Trophoblast cell (in vitro differentiated cells and primary cell): ENCODE measurements at places on chromosomes 13 and 19.

- no peak overlapping the region for H3K4me3 ChIP-seq
- H3K27ac ChIP-seq, result no peak overlapping the region
- H3K36me3 ChIP-seq, result peaks cover 94% of the 10 kb centered on the region
- no peak for DNase-seq
- H3K27me3 ChIP-seq, result no peaks in the 10 kb centered on the region
Observed at GRCh38 chr19:10686661-10687517, 14.3 kb upstream of the QTRT1 start.

GRCh38 chr19:21603431-21604231, 98.2 kb downstream of the ZNF429 start:
- H3K4me3 ChIP-seq, result no peak overlapping the region
- no peaks in the 10 kb centered on the region for H3K27me3 ChIP-seq
- H3K4me1 ChIP-seq, result peaks cover 12% of the 10 kb centered on the region
- H3K27ac ChIP-seq, result peak overlapping the region; percentile 87

- H3K27me3 ChIP-seq, result no peaks in the 10 kb centered on the region
- DNase-seq, result no peak
- no peak overlapping the region for H3K4me3 ChIP-seq
- no peaks in the 10 kb centered on the region for H3K36me3 ChIP-seq
Observed at GRCh38 chr13:47256618-47257017, 359.8 kb upstream of the HTR2A start.

DNA sequence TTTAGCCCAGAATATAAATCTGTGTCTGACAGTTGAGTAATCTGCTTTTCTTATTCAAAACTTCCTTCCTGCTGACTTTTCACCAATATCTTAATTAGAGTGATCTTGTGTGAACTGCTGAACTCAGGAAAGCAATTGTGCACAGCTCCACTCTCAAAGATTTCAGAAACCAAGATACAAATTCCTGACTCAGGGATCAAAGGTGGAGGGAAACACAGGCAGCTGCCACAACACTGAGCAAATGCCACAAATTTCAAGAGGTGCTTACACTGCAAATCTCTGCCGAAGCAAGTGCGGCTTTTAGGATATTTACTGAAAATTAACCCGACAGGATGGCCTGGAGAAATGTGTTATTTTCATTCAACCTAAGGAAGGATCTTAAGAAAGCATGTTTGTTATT, 111.4 kb downstream of the STOML3 start:
- H3K36me3 ChIP-seq, result peaks cover 37% of the 10 kb centered on the region
- DNase-seq, result no peak
- H3K27ac ChIP-seq, result no peak overlapping the region
- H3K4me1 ChIP-seq, result no peaks in the 10 kb centered on the region
- no peak overlapping the region for H3K4me3 ChIP-seq

- DNase-seq, result peak; percentile 81
- H3K4me3 ChIP-seq, result no peak overlapping the region
- H3K36me3 ChIP-seq, result no peaks in the 10 kb centered on the region
- H3K27ac ChIP-seq, result no peak overlapping the region
- H3K27me3 ChIP-seq, result no peaks in the 10 kb centered on the region
- peaks cover 2% of the 10 kb centered on the region for H3K4me1 ChIP-seq
Observed at GRCh38 chr13:28538932-28539331, 44.0 kb upstream of the FLT1 start.

- H3K4me3 ChIP-seq, result no peak overlapping the region
- H3K27me3 ChIP-seq, result no peaks in the 10 kb centered on the region
- no peak overlapping the region for H3K27ac ChIP-seq
- no peaks in the 10 kb centered on the region for H3K4me1 ChIP-seq
- DNase-seq, result no peak
- H3K36me3 ChIP-seq, result no peaks in the 10 kb centered on the region
Observed at GRCh38 chr19:30781047-30781446, 408.9 kb downstream of the ZNF536 start.

DNA sequence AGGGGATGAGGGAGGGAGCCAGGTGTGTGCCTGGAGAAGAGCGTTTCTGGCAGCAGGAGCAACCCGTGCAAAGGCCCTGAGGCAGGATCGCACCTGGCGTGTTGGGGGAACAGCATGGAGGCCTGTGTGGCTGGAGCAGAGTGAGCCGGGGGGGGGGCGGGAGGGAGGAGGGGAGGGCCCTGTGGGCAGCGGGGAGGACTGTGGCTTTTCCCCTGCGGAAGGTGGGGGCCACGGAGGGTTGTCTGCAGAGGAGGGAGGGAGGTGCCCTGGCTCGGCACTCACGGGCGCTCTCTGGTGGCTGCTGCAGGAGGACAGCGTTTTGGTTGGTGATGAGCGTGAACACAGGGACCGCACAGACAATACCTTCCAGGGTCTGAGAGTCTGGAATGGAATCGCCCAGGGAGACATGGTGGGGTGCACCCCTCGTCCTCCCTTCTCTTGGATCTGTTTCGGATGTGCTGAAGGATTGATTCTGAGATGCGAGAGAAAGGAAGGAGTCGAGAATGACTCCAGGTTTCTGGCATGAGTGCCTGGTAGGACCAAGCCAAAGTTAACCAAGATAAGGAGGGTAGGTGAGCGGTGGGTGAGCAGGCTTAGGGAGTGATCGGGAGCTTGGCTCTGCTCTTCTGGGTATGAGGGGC, 6.5 kb downstream of the RAB11B start:
- H3K27me3 ChIP-seq, result no peaks in the 10 kb centered on the region
- H3K27ac ChIP-seq, result no peak overlapping the region
- H3K36me3 ChIP-seq, result peaks cover 14% of the 10 kb centered on the region
- H3K4me1 ChIP-seq, result peaks cover 20% of the 10 kb centered on the region
- peak; percentile 91 for DNase-seq

GRCh38 chr13:95503662-95504061, 48.9 kb upstream of the CLDN10 start:
- H3K27me3 ChIP-seq, result no peaks in the 10 kb centered on the region
- no peak overlapping the region for H3K27ac ChIP-seq
- no peak overlapping the region for H3K4me3 ChIP-seq
- no peak for DNase-seq
- H3K4me1 ChIP-seq, result peaks cover 7% of the 10 kb centered on the region
- no peaks in the 10 kb centered on the region for H3K36me3 ChIP-seq

DNA sequence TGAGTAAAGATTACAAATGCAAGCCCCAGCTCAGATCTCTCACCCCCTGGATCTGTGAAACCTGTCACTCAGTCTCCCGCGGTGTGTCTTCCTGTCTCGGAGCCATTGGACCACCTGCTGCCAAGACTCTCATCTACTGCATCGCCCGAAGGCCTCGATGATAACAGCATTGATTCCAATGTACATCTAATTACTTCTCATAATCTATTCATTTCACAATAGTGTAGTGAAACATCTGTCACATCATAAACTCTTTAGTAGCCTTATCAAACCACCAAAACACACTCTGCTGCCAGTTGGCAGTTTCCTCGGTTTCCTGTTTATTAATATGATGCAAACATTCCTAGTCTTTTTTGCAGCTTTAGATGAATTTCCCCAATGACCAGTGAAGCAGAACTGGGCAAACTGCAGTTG, 220.3 kb downstream of the POU4F1 start:
- H3K4me3 ChIP-seq, result no peak overlapping the region
- no peak overlapping the region for H3K27ac ChIP-seq
- DNase-seq, result no peak
- H3K27me3 ChIP-seq, result no peaks in the 10 kb centered on the region
- H3K4me1 ChIP-seq, result no peaks in the 10 kb centered on the region
- H3K36me3 ChIP-seq, result no peaks in the 10 kb centered on the region

DNA sequence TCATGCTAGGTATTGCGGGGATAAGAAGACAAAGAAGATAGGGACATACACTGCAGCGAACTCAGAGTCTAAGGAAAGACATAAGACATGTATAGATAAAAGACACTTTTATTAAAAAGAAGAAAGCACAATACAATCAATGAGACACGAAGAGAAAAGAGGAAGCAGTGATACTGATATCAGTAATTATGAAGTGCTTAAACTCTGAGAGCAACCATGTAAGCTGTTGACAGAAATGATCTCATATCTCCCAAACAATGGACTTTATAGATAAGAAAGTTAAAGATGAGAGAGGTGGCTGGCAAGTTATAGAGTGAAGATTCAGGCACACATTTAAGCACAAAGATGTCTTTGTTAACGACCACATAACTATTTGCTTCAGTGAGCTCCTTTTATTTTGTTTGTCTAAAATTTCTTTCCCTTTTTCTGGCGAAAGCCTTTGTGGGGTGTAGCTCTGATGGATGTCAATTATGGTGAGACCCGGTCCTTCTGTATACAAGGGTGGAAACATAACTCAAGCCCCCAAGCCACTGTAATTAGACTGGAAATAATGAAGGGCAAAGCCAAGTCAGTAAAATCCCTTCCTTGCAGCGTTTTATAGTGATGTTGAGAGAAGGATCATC, 818.0 kb upstream of the SLC10A2 start:
- no peaks in the 10 kb centered on the region for H3K36me3 ChIP-seq
- no peaks in the 10 kb centered on the region for H3K27me3 ChIP-seq
- H3K27ac ChIP-seq, result no peak overlapping the region
- no peak overlapping the region for H3K4me3 ChIP-seq

GRCh38 chr19:30955112-30956104, 393.8 kb downstream of the TSHZ3 start:
- no peak overlapping the region for H3K4me3 ChIP-seq
- no peaks in the 10 kb centered on the region for H3K4me1 ChIP-seq
- H3K27ac ChIP-seq, result no peak overlapping the region
- H3K36me3 ChIP-seq, result no peaks in the 10 kb centered on the region
- DNase-seq, result no peak

- H3K36me3 ChIP-seq, result peaks cover 40% of the 10 kb centered on the region
- peaks cover 15% of the 10 kb centered on the region for H3K4me1 ChIP-seq
- no peak for DNase-seq
- H3K27me3 ChIP-seq, result no peaks in the 10 kb centered on the region
Observed at GRCh38 chr19:7907544-7907943, 3.9 kb downstream of the MAP2K7 start.

DNA sequence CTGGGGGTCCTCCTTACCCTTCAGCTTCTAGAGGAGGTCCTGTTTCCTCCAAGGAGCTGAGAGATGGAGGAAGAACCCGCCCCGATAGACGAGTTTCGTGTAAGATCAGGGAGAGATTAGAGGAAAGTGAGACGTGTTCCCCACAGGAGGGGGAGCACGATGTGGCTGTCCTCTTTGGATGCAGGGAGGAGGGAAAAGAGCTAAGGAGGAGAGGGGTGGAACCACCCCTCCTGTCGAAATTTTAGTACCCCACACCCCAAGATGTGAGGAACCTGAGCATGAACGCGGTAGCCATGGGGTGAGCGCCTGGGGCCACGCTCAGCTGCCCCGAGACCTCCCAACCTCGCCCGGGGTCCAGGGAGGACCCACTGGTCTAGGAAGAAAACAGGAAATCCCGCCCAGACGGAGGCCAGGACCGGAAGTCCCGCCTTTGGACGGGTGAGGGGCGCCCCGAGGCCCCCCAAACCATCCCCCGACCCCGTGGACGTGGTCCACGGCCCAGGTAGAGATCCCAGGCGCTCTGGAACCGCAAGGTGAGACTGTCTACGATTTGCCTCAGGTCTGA, 1.2 kb downstream of the AKT1S1 start:
- no peak for DNase-seq
- H3K4me1 ChIP-seq, result peaks cover 6% of the 10 kb centered on the region
- H3K27me3 ChIP-seq, result no peaks in the 10 kb centered on the region
- H3K27ac ChIP-seq, result peak overlapping the region; percentile 92

- H3K4me1 ChIP-seq, result peaks cover 10% of the 10 kb centered on the region
- DNase-seq, result no peak
- no peaks in the 10 kb centered on the region for H3K36me3 ChIP-seq
- H3K4me3 ChIP-seq, result no peak overlapping the region
Observed at GRCh38 chr13:20193162-20193906, 596 bp upstream of the GJB2 start.

- H3K36me3 ChIP-seq, result no peaks in the 10 kb centered on the region
- H3K27ac ChIP-seq, result no peak overlapping the region
- no peak overlapping the region for H3K4me3 ChIP-seq
- H3K4me1 ChIP-seq, result peaks cover 3% of the 10 kb centered on the region
Observed at GRCh38 chr13:75489502-75490263, 7.7 kb upstream of the TBC1D4 start.

DNA sequence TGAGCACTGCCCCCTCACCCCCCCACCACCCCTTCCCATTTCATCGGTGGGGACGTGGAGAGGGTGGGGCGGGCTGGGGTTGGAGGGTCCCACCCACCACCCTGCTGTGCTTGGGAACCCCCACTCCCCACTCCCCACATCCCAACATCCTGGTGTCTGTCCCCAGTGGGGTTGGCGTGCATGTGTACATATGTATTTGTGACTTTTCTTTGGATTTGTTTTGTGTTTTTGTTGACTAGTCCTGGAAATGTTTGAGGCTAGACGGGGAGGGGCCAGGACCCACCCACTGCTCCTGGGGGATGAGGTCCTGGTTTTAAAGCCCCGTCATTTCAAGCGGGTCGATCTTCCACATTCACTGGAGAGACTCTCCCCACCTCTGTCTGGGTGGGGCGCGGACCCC, 3.0 kb upstream of the TEKTIP1 start:
- no peak overlapping the region for H3K27ac ChIP-seq
- H3K36me3 ChIP-seq, result peaks cover 72% of the 10 kb centered on the region
- no peak overlapping the region for H3K4me3 ChIP-seq
- DNase-seq, result no peak
- no peaks in the 10 kb centered on the region for H3K27me3 ChIP-seq
- H3K4me1 ChIP-seq, result peaks cover 11% of the 10 kb centered on the region

DNA sequence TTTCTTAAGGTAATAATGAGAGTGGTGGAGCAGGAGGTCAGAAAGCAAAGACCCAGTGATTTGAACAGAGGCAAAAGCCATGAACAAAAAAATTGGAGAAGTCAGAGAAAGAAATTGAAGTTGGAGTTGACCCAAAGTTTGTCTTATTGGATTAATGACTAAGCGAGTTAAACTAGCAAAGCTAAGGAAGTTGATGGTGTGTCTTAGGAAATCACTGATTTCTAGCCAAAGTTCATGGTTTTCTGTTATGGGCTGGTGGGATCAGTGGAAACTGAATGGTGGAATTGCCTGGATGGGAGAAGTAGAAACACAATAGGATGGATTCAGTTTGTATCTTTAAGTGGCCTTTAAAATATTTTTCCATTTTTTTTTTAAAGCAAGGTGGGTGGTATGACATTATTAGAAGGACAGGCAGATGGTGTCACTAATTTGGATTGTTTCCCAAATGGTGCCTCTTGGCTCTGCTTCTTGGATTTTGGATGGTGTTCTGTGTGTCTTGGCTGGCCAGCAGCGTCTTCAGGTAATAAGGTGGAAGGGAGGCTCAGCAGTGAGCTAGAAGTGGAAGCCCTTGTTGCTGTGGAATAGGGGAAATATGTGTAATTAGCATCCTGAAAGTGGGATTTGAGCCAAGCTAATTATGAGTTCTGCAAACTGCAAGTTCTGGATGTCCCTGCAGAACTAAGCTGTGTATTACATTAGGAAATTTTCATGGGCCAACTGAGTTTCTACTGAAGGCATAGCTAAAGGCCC, 302.9 kb downstream of the LMO7 start:
- peaks cover 2% of the 10 kb centered on the region for H3K4me1 ChIP-seq
- no peaks in the 10 kb centered on the region for H3K36me3 ChIP-seq
- no peak overlapping the region for H3K4me3 ChIP-seq
- no peak for DNase-seq
- H3K27ac ChIP-seq, result no peak overlapping the region
- H3K27me3 ChIP-seq, result no peaks in the 10 kb centered on the region

DNA sequence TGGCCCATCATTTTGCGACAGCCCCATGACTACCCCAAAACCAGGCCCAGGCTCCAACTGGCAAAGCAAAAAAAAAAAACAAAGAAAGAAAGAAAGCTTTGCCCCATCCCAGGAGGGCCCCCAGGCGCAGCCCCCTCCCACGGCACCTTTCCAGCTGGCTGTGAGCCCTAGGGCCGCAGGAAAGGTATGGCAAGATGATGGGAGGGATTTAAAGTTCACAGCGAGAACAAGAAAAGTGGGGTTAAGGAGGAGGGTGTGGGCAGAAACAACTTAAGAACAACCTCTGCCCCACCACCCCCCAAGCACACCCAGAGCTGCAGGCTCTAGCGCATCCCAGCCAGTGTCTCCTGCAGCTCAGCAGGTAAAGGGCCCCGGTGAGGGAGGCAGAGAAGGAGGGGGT, at the start of gene CYP2F1:
Gene CYP2F1 (plus strand): TSS at position 301 of the 400 bp plus-strand sequence. CDS start 1,757 bp downstream, outside the sequence.
- H3K27me3 ChIP-seq, result no peaks in the 10 kb centered on the region
- H3K36me3 ChIP-seq, result no peaks in the 10 kb centered on the region
- DNase-seq, result no peak
- H3K4me3 ChIP-seq, result no peak within 1 kb of the TSS
- no peak within 1 kb of the TSS for H3K27ac ChIP-seq
- no peaks in the 10 kb centered on the region for H3K4me1 ChIP-seq
